ENCODE measurements at places on chromosomes 2 and 18.

DNA sequence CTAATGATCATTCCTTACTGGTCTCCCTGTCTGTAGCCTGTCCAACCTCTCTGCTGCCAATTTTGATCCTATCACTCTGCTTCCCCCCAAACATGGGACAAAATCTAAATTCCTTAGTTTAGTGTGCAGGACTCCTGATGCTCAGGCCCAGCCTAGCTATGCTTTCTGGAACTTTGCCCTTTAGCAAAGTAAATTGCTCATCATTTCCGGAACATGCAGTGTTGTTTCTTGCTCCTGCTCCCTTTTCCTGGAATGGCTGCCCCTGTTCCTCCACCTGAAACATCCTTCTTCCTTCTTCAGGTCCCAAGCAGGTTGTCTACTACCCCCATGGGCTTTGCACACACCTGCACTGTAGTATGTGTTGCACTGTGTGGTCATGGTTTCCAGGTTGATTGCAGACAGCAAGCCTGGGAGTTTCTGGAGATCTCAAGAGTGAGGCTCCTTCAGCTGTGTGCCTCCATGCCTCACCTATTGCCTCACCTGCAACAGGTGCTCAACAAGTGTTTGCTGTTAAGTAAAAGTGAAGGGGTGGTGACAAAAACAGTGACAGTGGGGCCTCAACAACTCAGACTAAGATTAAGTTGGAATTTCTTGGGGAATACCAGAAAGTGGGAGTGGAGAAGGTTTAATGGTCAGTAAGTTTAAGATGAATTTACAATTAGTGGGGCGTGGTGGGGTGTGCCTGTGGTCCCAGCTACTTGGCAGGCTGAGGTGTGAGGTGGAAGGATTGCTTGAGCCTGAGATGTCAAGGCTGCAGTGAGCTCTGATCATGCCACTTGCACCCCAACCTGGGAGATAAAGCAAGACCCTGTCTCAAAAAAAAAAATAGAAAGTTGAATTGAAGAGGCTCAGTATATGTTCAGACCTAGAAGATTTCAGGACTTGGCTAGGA lies 120.0 kb downstream of the DNAH6 start:
- no peak for DNase-seq

DNA sequence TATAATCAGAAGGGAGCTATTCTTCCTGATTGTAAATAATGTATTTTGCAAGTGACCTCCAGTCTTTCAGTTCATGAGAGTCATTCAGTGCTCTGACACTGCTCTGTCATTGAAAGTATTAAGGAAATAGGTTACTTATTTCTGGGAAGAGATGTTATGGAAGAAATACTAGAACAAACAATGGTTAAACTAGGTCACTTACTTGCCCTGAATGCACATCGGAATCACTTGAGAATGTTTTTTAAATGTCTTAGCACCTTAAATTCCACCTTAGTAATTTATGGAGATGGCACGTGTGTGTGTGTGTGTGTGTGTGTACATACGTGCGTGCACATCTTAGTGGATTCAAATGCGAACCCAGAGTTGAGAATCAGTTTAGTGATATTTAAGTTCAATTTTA lies 126.6 kb upstream of the KCNH7 start:
- DNase-seq, result no peak

GRCh38 chr2:25165992-25166875 lies 2.1 kb downstream of the POMC start:
- DNase-seq, result no peak

DNA sequence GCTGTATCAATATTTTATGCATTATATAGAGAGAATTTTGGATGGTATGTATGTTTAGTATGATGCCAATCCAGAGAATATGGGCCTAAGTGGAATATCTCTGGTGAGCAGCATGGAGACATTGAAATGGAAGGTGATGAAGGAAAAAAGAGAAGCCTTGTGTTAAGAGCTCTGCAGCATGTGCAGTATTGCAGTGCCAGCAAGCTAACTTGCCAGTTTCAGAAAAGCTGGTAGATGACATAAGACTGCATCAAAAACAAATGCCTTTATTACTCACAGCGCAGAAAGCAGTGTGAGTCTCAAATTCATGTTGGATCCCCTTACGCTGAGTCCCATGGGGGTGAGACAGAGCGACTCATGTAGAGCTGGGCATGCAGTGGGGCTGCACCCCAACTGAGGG lies 280.2 kb downstream of the CTNNA2 start:
- DNase-seq, result no peak

- no peak for DNase-seq
These were observed 111.3 kb downstream of the LRATD1 start for GRCh38 chr2:14743861-14744260.

GRCh38 chr2:157842106-157842879 lies 33.8 kb downstream of the ACVR1 start:
- no peak for DNase-seq

- no peak for DNase-seq
These were observed 234.1 kb downstream of the CCDC102B start for GRCh38 chr18:69032009-69032408.

- DNase-seq, result no peak
These were observed 238.7 kb downstream of the VAPA start for GRCh38 chr18:10152475-10152874.

GRCh38 chr2:110900191-110900590 lies 167.8 kb downstream of the ACOXL start:
- DNase-seq, result no peak
